GM20000 (cell line): ENCODE measurements at places on chromosomes 13 and 19.

DNA sequence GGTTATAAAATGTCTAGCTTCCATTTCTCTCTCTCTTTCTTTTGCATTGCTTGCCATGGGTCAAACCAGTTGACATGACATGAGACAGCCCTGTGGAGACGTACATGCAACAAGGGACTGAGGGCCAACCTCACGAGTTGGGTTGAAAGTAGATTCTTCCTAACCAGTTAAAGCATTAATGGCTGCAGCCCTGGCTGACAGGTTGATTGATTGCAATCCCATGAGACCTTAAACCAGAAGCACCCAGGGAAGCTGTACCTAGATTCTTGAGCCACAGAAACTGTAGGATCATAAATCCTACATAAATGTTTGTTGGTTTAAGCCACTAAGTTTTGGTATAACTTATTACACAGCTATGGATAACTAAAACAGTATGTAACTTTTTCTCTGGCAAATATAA is 373.8 kb downstream of the DACH1 start:
- DNase-seq: no peak

- DNase-seq: no peak
Measured at GRCh38 chr19:4712771-4713170, 10.9 kb downstream of the DPP9 start.

GRCh38 chr13:59710416-59710815 is 453.3 kb downstream of the DIAPH3 start:
- DNase-seq: no peak

- DNase-seq: peak; percentile 62
Measured at GRCh38 chr13:24671386-24672113, 8.7 kb upstream of the ATP12A start.

DNA sequence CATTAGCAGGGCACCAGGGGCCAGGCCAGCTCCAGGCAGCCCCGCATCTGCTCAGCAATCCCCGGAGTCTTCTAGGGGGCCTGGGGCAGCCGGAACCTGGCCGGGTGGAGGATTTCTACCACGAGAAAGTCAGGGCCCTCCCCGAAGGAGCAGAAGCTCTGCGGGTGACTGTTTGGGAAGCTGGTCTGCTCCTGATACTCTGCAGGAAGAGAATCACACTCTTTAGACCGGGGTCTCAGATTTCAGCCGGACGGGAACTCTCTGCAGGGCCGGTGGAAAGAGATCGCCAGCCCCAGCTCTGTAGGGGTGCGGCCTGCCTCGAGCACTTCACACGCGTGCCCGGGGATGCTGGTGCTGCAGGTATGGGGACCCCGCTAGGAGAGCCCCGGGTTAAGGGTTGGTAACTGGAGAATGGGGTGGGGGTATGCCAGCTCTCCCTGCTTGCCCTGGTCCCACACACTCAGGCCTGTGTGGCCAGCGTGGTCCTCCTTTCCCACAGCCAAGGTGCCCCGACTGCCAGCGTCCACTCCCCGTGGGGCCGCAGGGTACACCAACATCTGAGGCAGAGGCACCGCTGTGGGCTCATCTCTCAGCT is 20.1 kb downstream of the RASA3 start:
- DNase-seq: no peak

- no peak for DNase-seq
Measured at GRCh38 chr13:85608255-85608829, 190.9 kb downstream of the SLITRK6 start.

DNA sequence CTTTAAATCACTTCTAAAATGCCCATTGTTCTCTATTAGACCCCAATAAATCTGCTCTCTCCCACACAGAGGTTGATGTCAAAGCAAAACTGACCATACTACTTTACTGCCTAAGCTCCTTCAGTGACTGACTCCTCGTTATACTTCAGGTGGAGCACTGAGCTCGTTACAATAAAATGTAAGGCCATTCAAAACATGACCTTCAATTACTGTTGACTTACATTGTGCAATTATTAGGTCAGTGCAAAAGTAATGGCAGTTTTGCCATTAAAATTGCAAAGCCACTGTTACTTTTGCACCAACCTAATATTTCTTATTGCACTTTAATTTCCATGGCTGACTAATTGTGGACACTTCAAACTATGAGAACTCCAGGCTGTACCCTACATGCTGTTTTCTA is 314.9 kb downstream of the MZT1 start:
- DNase-seq: no peak

- no peak for DNase-seq
Measured at GRCh38 chr19:38375748-38376147, 1.4 kb downstream of the PSMD8 start.

DNA sequence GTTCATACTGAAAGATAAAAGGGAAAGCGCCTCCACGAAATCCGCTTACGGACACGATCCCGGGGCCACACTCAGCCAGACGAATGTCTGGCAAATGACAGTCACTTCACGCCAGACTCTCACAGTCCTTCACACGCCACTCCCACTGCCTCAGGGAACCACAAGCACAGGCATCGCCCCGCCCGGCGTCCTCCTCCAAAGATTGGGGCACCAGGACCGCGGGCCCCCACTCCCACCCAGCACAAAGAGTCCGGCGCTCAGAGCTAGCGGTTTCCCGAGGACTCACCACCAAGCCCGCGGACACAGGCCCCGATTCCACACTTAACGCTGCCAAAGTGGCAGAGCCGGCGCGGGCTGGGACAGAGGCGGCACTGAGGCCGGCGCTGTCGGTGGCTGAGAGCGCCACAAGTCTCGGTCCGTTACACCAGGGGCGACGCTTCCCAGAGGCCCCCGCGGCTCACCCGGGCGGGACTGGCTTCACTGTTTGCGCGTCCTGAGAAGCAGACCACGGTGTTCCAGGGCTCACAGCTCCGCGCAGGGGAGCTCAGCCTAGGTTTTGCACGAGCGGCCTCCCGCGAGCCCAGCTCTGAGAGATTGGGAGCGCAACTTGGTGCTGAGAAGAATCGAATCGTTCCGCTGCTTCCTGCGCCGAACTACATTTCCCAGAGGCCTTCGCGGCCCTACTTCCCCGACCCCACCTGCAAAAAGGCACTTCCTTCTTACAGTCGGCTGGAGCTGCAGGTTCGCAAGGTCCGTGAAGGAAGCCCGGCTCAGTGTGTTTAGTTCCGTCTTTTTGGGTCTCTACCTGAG is at the start of gene ZNF569:
Gene ZNF569 (minus strand): TSS at position 647 of the 810 bp plus-strand sequence. CDS start 22,523 bp downstream, outside the sequence.
- peak; percentile 81 for DNase-seq

DNA sequence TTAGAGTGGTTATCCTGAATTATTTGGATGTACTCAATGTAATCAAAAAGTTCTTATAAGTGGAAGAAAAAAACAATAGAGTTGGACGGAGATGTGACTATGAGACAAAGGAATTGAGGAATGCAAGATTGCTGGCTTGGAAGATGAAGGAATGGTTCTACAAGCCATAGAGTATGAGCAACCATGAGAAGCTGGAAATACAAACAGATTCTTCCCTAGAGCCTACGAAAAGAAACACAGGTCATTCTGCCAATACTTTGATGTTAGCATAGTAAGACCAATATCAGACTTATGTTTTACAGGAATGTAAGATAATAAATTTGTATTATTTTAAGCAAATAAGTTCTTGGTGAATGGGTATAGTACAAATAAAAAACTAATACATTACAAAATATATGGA is 249.2 kb downstream of the DIAPH3 start:
- no peak for DNase-seq

DNA sequence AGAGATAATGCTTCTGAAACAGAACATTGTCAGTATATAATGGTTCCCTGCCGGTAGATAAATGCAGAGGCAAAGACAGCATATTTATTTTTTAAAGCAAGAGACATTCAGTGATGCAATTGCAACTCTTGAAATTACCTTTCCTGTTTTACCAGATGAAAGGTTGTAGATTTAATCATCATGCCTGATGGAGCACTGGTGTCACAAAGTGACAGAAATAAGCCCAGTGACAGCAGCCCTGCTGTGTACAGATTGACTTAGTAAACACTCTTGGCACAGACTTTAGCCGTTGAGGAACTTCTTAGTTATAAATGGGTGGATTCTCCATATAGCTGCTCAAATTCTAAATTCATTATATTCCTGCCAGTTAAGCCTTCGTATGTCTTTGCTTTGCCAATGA is 172.5 kb downstream of the ITGBL1 start:
- no peak for DNase-seq

DNA sequence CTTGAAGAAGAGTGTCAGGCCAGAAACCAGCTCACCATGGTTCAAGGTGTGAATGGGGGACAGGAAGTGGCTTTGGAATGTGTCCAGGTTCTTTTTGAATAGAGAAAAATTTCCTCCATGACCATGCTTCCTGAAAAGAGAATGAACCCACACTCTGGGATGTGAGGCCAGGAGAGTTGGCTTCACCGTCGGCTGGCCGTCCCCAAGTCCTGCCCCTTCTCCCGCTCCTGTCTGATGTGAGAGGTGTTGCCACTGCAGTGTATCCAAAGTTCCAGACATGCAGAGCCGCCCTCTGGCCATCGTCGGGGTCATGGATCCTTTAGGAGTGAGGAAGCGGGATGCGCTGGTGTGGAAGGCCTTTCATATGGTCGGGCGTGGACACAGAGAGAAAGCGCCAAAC is 101.2 kb downstream of the COL4A2 start:
- no peak for DNase-seq

- peak; percentile 75 for DNase-seq
Measured at GRCh38 chr19:38734426-38735256, 9.6 kb downstream of the CAPN12 start.

DNA sequence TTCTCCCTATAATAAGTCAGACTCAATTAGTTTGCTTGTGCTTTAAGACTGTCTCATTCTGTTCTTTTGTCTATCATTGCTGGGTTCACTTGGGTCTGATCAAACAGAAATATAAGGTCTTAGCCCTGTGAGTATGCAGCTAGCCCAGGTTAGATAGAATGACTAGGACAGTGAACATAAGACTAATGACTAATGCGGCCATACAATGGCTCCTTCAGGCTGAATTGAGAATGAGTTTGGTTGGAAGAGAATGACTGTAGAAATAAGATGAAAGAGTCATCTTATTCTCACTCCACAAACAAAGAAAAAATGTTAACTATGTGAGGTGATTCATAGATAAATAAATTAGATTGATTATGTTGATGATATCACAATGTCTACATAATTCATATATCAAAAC is 50.1 kb upstream of the OBI1 start:
- DNase-seq: no peak

GRCh38 chr13:52652980-52653303 is 306 bp downstream of the SUGT1 start:
- DNase-seq: no peak

DNA sequence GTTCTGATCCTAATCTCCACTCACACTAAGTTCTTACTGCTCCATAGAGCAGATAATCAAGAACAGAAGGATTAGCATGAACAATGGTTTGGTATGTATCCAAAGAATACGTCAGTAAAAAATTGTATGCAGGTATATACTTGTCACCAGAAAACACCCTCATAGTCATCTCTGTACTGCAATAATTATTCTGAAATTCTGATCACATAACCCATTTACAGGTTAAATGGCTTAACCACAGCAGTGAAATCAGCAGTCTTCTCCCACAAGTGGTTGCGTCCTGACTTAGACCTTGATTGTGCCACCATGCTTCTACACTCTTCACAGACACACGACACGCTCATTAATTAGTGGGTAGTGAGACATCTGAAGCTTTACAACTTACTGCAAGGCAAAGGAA is 50.9 kb downstream of the LNX2 start:
- DNase-seq: no peak

DNA sequence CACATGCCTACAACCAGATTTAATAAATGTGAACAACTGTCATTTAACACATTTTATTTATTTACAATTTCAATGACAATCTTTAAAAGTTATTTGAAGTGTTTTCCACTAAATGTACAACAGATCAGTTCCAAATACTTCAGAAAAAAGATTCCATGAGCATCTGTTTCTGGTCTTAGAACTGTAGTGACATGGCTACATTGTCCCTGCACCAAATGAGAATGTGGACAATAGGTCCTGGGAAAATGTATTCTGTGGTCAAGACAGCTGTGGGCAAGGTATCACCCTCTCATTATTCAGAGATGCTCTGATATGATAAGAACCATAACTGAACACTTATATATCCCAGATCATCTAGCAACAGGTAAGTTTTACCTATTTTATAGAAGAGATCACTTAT is 43.7 kb downstream of the ELF1 start:
- DNase-seq: no peak

DNA sequence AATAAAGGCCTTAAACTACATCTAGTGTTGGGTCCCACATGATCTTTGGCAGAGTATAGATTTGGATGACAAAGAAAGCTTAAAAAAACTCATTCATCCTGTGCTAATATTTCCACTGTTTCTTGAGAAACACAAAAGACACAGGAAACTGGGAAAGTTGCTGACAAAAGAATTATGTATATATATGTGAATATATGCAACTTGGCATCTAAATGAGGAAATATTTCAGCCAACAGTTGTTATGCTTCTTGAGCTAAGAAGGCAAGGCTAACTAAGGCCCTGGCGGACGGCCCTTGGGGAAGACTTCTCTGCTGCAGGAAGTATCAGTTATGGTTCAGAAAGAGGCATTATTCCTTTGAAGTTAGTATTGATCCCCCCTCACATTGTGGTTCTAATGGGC is 491.8 kb downstream of the DIAPH3 start:
- DNase-seq: no peak

DNA sequence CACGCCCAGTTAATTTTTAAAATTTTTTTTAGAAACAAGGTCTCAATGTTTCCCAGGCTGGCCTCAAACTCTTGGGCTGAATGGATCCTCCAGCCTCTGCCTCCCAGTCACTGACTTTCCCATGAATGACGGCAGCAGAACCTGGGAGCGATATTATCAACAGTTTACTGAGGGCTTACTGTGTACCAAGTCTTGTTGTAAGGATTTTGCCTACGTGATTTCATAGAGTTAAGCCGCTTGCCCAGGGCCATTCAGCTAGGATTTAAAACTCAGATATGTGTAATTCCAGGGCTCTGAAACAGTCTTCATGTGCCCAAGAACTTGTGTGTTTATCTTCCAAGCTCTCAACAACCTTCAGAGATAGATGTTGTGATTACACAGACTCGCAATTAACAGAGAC is 6.0 kb upstream of the KXD1 start:
- no peak for DNase-seq

DNA sequence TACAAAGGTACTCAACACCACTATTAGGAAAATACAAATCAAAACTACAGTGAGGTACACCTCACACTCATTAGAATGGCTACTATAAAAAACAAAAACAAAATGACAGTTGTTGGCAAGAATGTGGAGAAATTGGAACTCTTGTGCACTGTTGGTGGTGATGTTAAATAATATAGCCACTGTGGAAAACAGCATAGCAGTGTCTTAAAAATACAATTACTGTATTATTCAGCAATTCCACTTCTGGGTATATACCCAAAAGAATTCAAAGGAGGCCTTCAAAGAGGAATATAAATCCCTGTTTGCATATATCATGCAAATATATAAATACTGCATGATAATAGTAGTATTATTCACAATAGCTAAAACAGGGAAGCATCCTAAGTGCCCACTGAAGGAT is 66.8 kb downstream of the CDK8 start:
- DNase-seq: no peak

- no peak for DNase-seq
Measured at GRCh38 chr19:47896773-47897172, 10.7 kb upstream of the SULT2A1 start.

- DNase-seq: no peak
Measured at GRCh38 chr13:99681695-99682094, 180.4 kb downstream of the TM9SF2 start.
